Activated gamma-delta T cell treated with anti-CD3 and anti-CD28 coated beads, Interleukin-2, amount 50 U/mL, for 16 hours (primary cell): ENCODE measurements at places on chromosomes 6 and 20.

DNA sequence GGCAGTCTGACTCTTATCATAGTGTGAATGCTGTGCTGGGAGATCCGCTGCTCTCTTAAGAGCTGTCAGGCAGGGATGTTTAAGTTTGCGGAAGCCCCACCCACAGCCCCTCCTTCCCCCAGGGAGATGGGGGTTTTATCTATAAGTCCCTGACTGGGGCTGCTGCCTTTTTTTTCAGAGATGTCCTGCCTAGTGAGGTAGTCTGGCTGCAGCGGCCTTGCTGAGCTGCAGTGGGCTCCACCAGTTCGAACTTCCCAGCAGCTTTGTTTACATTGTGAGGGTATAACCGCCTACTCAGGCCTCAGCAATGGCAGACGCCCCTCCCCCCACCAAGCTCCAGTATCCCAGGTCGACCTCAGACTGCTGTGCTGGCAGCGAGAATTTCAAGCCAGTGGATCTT is 75.7 kb upstream of the UST start:
- no peak for DNase-seq

DNA sequence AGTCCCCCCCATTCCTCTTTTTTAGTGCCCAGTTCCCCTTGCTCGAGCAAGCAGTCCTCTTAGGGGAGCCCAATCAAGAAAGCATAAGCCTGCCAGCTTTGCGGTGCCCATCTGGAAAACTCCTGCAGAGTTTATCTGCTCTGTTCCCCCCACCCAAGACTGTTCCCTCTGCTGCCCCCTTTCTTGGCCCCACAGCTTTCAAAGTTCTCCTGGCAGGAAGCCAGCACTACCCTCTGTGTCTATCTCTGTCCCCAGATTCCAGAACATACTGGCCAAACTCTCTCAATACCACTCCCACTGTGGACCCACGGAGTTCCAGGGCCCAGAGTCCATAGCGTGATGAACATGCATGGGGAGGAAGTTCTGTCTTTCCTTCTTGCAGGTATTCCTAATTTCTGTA is 55.4 kb downstream of the CRYBG1 start:
- no peak for DNase-seq

- DNase-seq = no peak
These were observed 13.3 kb downstream of the ADISSP start for GRCh38 chr20:3754276-3754630.

DNA sequence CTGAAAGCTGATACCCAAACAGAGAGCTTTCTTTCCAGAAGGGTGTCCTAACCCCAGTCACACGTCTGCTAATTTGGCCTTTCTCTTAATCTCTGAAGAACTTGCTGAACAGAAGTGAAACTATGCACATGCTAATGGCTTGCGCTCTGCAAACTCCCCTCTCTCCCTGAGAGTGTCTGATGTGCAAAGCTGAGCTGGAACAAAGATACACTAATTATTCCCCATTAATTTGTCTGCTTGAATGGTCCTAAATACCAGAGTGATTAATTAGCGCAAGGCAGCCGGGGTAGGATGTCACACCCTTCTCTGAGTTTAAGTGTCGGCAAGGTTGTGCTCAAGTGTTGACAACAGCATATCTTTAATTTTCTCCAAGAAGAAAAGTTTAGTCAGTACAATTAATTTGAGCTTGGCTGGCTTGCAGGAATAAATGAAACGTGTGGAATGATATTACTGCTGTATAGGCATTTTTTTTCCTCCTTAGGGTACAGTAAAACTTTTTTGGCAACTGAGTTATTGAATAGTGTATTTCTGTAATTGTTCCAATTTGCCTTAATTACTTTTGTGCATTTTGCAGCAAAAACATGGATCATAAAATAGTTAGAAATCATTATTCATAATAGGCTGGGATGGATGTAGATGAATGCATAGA is 715.9 kb upstream of the POU3F2 start:
- DNase-seq = no peak

DNA sequence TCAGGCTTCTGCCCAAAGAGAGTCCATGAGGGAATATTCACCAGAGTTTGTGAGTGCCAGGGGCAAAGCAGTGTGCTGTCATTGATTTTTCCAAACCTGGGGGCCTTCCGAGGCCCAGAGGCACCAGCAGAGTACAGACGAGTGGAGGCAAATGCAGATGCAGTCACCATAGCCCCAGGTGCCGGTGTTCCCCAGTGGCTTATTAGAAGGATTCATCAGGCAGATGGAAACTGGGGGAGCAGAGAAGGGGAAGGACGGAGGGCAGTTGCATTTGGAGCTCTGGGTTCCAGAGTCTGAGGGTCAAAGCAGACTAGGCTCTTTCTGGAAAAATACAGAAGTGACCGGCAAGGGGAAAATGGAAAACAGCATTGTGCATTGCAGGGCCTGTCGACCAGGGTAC is 184.2 kb downstream of the ANKRD60 start:
- DNase-seq = no peak

- no peak for DNase-seq
These were observed 252.0 kb upstream of the HTR1E start for GRCh38 chr6:86685230-86685797.

GRCh38 chr6:144055121-144055931 is 40.0 kb downstream of the SF3B5 start:
- peak; percentile 21 for DNase-seq

- DNase-seq = no peak
These were observed 45.2 kb downstream of the BACH2 start for GRCh38 chr6:90251295-90251992.

DNA sequence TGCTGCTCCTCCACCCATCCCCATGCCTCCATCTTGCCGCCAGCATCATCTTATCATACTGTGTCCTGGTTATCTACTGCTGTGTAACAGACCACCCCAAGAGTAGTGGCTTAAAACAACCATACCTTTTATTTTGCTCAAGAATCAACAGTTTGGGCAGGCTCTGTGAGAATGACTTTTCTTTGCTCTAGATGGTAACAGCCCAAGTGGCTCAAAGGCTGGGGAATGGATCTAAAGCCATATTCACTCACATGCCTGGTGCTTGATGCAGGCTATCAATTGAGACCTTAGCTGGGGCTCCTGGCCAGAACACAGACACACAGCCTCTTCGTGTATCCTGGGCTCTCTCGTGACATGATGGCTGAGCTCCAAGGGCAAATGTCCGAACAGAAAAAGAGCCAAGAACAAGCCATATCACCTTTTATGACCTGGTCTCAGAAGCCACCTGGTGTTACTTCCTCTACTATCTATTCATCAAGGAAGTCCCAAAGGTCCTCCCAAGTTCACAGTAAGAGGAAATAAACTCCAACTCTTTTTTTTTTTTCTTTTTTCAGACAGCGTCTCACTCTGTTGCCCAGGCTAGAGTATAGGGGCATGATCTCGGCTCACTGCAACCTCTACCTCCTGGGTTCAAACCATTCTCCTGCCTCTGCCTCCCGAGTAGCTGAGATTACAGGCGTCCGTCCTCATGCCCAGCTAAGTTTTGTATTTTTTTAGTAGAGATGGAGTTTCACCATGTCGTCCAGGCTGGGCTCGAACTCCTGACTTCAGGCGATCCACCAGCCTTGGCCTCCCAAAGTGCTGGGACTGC is 159.3 kb upstream of the JARID2 start:
- no peak for DNase-seq

DNA sequence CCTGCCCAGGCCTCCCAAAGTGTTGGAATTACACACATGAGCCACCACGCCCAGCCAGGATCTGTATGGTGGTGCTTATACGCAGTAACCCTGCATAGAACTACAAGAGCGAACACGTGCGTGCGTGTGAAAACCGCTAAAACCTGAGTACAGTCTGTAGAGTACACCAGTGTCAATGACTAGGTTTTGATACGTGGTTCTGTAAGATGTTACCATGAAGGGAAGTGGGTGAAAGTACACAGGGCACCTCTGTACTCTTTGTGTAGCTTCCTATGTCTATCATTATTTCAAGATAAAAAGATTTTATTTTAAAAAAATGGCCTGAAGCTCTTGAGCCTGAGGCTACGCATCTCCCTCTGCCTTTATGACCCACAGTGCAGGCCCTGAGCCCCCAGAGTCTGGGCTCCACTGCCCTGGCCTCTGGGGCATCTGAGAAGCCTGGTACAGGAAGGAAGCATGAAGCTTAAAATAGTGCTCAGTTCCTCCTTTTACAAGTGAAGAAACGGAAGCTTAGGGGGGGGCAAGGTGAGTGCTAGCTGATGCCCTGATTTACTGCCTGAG is 21.6 kb downstream of the LY86 start:
- no peak for DNase-seq

DNA sequence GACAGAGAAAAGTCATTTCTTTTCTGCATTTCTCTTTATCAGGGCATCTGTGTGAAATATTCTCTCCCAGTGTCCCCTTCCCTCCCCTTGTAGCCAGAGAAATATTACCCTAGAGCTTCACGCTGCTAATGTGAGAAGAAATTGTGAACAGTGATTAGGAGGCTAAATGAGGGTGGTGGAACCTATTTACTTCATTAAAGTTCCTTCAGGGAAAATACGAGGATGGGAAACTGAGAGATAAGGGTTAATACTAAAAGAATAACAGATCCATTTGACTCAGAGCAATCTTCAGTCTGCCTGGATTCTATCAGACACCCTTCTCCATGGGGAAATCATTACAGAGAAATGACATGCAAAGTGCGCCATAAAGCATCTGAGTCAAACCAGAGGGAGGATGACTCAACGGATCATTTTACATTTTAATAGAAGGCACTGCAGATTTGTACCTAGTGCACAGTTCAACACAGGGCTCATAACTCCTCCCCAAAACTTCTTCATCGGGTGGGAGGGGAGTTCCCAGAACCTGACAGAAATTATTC is 131.3 kb downstream of the GJA10 start:
- DNase-seq = peak; percentile 20

GRCh38 chr6:113048741-113049140 is 701.6 kb downstream of the RFPL4B start:
- DNase-seq = no peak

DNA sequence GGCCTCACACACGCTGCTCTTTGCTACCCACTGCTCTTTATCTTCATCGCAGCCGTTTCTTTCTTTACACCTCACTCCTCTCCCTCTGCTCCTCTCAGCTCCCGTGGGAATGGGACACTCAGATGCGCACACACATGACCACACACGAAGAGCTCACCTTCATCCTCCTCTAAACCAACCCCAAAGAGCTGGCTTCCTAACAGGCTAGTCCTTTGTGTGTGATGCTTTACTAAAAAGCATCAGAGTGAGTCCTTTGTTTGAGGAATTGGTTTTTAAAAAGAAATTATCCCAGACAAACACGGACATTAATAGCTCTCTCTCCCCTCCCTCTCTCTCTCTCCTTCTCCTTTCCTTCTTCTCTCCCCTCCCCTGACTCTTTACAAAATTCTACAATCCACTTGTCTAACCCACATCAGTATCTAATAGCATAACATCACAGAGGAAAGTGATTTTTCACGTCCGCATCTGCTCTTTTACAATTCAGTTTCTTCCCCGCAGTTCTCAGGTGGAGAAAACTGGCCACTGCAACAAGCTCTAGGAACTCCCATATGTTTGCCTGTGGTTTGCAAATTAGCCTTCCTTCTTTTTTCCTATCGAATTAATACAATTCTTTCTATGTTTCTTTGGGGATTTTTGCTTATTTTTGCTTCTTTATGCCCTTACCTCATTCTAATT is 306.8 kb upstream of the CNR1 start:
- DNase-seq = no peak

- no peak for DNase-seq
These were observed 117.3 kb upstream of the TNFAIP3 start for GRCh38 chr6:137749696-137750211.

- no peak for DNase-seq
These were observed 1005.7 kb downstream of the HACE1 start for GRCh38 chr6:103854059-103854458.

GRCh38 chr6:16332175-16332542 is 93.8 kb downstream of the GMPR start:
- DNase-seq = peak; percentile 73

DNA sequence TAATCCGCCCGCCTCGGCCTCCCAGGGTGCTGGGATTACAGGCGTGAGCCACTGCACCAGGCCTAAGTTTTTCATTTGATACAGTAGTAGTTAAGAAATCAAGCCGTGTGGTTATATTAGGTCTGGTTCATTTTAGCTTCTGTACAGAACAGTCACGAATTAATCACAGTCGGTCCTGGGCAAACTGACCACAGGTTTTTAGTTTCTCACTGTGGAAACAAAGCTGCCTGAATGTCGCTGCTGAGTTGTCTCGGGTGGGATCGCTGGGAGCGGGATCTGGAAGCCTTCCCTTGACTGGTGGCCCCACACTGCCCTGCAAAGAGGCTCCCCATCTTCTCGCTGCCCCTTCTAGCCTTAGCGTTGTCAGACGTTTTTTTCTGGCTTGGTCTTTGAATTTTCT is 18.6 kb downstream of the UCKL1 start:
- no peak for DNase-seq

- DNase-seq = peak; percentile 8
These were observed 1.4 kb downstream of the BTN1A1 start for GRCh38 chr6:26501482-26501986.

GRCh38 chr6:169171016-169171415 is 82.6 kb downstream of the THBS2 start:
- no peak for DNase-seq

- DNase-seq = no peak
These were observed 5.9 kb downstream of the CST1 start for GRCh38 chr20:23744817-23745216.

- no peak for DNase-seq
These were observed 38.3 kb downstream of the ADGRG6 start for GRCh38 chr6:142339968-142340658.

DNA sequence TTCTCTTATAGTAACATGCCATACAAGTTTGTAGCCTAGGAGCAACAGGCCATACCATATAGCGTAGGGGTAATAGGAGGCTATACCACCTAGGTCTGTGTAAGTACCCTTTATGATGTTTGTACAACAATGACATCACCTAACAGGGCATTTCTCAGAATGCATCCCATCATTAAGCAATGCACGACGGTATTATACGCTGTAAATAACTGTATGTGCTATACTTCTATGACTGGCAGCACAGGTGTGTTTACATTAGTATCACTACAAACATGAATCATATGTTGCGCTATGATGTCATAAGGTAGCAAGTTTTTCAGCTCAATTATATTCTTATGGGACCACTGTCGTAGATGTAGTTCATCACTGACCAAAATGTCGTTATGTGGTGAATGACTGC is 31.0 kb downstream of the ADNP start:
- DNase-seq = no peak

GRCh38 chr20:4068708-4069107 is 53.4 kb upstream of the RNF24 start:
- no peak for DNase-seq

DNA sequence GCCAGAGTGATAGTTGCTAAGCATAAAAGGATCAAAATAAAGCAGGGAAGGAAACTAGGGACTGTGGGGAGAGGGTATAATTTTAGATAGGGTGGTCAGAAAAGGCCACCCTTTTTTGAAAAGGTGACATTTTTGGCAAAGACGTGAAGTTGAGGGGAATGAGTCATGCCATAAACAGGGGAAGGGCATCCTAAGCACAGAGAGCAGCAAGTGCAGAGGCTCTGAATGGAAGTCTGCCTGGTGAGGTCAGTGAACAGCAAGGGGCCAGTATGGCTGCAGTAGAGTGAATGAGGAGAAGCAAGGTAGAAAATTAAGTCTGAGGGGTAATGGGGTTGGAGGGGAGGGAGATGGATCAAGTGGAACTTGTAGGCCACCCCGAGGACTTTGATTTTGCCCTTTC is 2.4 kb downstream of the KLC4 start:
- no peak for DNase-seq
